Ecto neural progenitor cell (in vitro differentiated cells): ENCODE measurements at places on chromosomes 11 and 22.
A peak's percentile ranks its signal among the peaks of the same experiment; 100 is the strongest.

GRCh38 chr22:30073743-30074142 lies 6.5 kb upstream of the HORMAD2 start:
- DNase-seq: no peak

DNA sequence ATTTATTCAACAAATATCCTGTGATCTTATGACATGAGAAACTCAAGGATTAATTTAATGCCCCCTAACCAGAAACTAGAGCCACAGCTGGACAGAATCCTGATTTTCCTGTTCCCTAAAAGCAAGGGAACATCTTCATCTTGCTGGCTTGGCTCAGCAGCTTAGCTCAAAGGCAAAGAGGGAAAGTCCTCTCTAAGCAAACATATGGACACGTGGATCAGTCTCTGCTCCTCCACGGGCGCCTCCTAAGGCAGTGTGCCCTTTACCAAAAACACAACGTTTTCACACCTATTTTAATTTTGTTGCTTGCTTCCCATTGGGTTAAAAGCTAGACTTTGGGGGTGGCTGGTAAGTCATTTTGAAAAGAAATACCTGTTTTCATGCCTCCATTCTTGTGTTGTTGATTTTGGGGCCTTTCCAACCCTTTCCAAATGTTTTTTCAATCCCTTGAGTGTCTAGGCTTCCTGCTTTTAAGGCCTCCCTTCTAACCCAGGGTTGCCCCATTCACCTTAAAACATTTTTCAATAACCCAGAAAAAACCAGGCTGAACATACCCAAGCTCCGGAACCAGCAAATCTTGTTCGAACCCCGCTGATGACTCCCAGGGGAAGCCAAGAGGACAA lies 15.5 kb downstream of the SLC1A2 start:
- no peak for DNase-seq

- DNase-seq: no peak
Measured at GRCh38 chr11:73168925-73169579, 26.9 kb upstream of the FCHSD2 start.

DNA sequence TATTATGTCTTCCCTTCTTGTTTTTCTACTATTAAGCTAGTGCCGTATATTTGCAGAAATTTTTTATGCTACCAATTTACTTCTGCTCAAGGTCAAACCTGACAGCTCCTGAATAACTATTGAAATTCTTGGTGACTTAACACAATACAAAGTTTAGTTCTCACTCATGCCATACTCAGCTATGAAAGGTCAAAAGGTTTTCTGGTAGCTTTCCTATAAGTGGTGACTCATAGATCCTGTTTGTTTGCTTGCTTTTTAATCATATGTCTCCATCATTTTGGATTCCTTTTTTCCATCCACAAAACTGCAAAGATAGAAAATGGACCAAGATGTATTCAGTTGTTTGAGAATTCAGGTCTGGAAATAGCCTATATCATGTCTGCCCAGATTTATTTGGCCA lies 855.8 kb upstream of the LRRC4C start:
- no peak for DNase-seq

- DNase-seq: no peak
Measured at GRCh38 chr22:50672471-50673230, at the start of gene SHANK3. Gene SHANK3, plus strand, starts transcription at chr22:50672823.

GRCh38 chr11:102924851-102925380 lies 30.6 kb downstream of the MMP13 start:
- DNase-seq: no peak

DNA sequence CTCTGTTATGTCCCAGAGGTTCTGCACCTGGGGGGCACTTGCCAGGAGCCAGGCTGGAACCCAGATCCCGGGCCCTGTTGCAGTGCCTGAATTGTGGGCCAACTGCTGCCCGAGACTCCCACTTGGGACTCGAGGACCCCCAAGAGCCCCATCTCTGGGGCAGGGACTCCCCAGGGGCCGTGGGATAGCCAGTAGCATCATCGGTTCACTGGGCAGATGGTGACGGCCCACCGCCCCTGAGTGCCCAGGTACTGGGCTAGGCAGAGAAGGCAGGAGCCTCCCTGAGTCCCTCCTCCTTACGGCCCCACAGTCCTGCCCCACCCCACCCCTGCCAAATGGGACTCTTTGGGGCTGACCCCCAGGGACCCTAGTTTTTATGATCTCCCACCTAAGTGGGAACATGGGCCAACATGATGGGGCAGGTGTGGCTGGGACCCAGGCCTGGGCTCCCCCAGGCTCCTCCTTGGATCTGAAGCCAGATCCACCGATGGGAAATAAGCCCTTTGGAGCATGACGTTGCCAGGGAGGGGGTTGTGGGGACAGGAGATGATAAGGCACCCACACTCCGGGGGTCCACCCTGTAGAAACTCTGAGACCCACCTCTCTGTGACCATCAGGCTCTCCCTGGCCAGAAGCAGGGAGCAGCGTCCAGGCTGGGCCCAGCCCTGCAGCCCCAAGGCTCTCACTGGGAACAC lies 94.5 kb upstream of the FGF3 start:
- peak; percentile 39 for DNase-seq

- DNase-seq: no peak
Measured at GRCh38 chr11:120224361-120224760, 13.5 kb downstream of the OAF start.

DNA sequence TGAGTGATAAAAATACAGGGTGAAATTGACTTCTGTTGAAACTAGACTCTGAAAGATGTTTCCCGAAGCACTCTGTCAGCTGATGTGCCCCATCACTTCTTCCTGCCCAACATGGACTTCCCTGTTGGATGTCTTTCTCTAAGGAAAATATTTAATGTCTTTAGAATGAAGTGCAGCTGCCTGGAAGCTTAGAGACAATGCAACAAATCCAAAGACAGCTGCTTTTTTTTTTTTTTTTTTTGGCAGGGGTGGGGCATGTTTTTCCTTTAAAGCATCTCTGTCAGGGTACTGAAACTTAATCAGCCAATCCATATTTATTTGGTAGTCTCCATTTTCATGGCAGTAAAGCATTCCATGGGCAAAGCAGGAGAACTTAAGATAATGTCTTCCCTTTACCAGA lies 5.9 kb downstream of the JAM3 start:
- no peak for DNase-seq

DNA sequence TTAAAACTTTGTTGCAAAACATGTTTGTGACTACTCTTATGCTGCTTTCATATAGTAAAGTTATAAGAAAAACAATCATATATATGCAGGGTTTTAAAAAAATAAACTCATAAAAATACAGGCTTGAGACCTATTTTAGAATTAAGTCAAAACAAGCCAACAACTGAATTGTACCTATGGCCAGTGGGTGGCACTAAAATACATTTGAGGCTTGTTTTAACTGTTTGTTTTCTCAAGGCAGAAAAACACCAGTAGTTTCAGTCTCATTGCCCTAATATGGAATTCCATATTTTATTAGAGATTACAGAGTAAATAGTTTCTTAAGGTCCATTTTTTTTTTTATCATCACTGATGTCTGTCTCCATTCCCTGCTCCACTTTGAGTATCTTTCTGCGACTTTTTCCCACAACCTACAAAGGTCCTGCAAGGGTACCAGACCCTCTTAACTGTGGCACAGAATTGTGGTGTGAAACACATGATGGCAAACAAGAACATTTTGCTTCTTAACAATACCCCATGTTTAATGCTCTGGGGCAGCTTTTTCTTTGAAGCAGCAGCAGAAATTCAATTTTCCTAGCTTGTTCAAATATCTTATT lies 8.5 kb upstream of the CCDC89 start:
- no peak for DNase-seq

- no peak for DNase-seq
Measured at GRCh38 chr11:131423688-131424087, 53.3 kb downstream of the NTM start.

DNA sequence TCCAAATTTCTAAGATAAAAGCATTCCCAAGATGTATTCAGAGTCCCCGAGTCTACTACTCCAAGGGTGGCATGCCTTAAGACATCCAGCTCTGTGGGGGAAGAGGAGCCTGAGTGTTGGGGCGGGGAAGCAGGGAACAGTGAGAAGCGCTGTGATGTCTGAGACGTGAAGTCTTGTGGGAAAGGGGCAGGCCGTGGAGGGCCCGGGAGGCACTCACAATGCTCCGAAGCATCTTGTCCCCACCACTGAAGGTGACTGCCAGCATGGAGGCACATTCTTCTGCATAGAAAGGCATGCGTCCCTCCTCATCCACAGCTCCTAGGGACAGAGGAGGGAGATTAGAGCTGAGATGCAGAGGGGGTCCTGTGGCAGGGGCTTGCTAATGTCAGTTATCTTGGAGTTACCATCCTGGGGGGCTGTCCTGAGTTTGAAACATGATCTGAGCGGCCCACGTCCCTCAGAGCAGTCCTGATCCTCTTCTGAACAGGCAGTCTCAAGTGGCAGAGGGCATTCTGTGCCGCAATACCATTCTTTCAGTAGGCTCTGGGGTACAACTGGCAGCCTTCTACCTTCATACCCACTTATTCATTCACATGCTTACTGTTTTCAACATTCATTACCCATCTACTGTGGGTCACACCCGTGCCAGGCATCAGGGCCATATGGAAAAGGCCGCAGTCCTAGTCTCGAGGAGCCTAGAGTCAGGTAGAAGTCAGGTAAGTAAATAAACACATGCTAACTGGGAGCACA lies 8.7 kb downstream of the PCSK7 start:
- DNase-seq: no peak

DNA sequence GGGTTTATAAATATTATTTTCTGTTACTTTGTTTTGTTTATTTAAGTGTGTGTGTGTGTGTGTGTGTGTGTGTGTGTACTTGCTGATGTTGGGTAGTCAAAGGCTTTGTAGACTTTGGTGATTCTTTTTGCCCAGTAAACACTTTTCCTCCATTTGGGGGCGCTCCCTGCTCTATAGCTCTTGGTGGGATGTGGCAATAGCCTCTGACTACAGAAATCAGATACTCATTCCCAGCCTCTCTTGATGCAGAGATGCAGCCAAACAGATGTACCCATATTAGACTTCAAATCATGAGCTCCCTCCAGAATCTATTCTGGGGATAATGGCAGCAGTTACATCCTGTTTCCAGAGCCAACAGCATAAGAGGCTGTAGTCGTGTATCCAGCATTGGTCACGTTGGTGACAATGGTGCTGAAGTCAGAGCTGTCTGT lies 33.4 kb upstream of the APOL5 start:
- peak; percentile 51 for DNase-seq

DNA sequence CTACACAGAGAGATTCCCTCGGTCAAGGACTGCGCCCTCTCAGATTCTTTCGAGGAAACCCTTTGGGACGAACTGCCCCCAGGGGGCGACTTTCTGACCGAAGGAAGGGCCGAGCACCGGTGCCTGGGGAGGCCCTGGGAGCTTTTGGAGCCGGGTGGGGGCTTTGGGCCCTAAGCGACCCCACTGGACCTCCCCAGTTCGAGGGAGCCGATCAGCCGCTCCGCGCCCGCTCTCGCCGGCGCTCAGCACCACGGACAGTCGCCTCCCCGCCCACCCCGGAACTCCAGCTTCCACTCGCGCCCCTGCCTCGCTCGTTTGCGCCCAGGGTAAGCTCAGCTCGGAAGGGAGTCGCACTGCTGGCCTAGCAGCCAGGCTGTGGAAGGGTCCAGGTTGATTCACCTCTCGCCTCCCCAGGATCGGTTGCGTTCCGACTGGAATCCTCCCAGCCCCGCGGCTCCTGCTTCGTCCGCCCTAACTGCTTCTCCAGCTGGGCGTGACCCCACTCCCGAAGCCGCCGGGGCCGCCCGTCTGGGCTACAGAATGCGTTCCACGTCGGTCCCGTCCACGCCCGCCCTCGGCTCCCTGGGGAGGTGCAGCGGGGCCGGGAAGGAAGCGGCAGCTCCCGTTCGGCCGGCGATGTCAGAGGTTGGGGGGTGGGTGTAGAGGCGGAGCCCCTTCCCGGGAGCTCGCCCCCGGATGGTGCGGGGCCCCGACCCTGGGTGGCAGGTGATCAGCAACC lies 428 bp downstream of the SCN3B start:
- DNase-seq: peak; percentile 81

DNA sequence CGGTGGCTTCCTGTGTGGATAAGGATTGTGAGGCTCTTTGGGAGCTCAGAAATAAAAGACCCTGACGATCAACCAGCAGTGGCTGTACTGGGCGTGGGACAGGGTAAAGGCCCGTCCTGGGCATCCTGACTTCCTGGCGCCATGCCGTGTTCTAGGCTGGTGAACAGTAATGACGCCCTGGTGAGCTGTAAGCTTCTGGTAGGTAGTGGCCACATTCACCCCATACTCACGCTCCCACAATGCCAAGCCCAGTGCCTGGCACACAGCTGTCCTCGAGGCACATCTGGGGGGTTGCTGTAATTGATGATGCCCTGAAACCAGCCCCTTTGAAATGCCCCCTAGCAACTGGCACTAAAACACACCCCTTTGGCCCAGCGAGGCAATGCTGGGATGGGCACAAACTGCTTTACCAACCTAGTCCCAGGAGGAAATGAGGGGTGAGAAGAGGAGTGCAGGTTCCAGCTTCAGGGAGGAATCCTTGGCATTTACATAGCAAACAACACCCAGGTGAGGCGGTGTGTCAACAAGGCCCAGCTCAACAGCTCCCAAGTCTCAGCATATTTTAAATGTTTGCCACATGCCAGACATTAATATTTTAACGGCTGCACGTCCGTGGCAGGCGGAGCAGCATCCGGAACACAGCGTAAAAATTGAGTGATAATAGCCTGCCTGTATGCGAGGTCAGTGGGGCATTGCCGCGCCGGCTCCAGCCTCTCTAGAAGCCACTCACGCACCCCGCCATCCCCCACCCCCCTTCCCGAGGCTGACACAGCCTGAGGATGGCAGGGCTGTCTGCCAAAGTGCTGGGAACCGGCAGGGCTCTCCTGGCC lies 79.3 kb downstream of the DSCAML1 start:
- DNase-seq: no peak

DNA sequence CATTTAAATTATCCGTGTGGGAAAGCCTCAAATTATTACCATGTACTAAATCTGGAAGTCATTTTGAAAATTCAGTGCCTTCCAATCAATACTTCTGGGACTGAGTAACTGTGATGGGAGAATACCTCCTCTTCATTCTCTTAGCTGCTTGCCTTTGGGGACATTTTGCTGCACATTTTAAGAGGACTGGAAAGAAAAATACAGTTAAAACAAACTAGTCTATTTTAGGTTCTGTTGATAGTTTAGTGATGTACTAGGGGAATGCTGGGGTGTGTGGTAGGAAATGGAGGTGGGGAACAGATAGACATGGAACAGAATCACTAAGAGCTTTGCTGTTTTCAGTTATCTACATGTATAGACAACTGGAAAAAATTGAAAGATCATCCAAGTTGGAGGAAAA lies 65.7 kb upstream of the APOA1 start:
- no peak for DNase-seq

DNA sequence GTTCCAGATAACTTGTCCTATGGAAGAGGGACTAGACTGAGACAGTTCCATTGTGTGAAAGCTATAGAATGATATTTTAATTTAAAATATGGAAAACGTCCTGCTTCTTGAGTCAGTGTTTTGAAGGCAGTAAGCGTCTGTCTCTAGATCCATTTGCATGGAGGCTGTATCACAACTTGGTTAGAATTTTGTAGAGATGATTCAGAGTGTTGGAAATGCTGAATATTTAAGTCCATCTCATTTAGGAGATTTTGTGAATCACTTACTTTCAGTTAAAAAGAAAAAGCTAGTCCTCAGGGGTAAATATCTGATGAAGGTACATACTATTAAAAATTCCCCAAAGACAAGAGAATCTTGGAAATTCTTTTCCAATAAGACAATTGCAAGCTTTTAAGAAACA lies 72.7 kb downstream of the FANCF start:
- no peak for DNase-seq
